Stimulated activated CD8-positive, alpha-beta memory T cell treated with anti-CD3 and anti-CD28 coated beads, Interleukin-15, amount 100 ng/mL, for 24 hours (primary cell): ENCODE measurements at places on chromosomes 6 and 20.

DNA sequence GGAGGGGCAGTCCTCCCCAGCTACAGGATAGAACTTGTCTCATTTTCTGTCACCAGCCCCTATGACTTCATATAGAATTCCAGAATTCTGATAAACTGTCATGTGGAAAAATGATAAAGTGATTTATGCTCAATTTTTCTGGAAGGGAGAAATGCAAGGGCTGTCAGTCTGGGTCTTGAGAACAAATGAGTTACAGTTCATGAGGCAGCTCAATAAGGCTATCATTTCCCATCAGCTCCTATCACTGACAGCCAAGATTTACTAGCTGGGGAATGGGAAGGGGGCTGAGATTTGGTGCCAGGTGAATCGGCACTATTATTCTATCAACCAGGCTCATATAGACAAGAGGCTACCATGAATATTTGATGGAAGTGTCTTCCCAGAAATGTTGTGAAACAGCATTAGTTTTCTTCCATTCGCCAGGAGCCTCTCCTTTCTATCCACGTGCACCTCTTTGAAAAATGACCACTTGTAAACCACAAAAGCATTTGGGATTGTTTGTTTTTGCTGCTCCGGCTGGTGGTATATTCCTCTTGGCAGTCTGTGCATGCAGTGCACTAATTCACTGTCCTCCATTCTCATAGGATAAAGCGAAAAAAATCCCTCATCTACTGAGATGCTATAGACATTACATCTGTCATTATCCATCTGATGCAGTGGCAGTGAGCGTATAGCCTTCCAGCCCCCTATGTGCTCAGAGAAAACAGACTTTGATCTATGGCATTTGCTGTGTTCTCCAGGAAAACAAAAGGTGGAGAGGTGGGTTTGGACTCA is 528.7 kb upstream of the RNF217 start:
- DNase-seq = no peak

- DNase-seq = no peak
Measured at GRCh38 chr6:100484474-100484873, 19.8 kb upstream of the SIM1 start.

DNA sequence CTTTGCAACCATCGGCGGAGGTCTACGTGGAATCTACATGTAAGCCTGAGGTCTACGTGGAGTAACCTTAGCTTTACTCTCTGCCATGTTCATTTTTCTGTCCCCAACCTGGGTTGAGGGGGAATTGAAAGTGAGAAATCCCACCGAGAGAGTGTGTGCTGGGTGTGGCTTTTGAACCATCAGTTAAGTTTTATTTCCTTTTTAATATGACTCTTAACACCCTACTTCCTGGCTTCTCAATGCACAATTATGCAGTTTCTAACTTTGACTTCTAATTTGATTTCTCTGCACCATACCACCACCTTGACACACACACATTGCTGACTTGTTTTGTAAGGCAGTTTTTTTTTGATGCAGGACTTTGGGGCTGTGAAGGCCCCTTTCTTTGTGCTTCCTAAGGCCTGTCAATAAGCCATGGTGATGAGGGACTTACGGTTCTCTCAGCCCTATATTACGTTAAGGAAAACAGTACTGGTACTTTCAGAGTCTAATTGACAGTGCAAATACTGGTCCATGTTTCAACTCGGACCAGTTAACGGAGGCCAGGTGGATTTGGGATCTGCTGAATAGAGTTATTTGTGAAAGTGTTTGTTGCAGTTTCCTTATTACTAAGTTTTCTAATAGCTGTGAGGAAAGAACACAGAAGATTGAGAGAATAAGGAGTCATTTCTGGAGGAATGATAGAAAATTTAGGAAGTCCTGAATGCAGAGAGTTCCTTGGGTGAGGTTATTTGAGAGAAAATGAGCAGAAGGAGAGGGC is 206.5 kb downstream of the JARID2 start:
- no peak for DNase-seq

DNA sequence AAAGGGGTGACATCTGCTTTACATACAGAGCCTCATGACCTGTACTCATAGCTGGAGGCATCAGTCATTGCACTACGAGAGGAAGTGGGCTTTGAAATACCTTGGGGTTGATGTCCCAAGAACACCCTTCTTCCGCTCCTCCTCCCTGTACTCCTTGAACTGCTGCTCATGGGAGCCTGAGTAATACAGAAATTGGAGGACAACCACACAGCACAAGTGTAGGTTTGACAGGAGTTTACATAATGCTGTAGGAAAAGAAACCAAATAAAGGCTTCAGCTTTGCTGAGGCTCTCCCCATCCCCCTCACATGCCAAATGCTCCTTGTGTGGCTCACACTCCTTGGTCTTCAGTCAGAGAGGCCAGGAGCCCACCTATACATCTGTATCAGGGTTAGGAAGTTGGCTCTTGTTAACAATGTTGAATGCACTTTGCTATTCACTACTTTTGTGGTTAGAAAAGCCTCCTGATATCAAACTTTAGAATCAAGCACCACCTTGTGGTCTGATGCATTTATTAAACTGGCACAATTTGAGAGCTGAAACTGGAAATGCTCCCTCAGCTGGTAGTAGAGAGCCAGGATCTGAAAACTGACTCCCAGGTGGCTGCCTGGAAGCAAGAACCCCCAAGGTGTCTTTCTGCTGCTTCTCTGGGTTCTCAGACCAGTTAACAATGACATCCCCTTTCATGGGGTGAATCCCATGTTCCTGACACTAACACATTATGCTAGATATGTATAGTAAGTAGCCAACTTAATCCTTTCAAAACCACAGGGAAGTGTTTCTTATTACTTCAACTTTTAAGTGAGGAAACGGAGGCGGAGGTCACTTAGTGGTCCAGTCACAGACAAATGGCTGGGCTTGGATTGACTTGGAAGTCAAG is 56.2 kb upstream of the EDN1 start:
- no peak for DNase-seq

DNA sequence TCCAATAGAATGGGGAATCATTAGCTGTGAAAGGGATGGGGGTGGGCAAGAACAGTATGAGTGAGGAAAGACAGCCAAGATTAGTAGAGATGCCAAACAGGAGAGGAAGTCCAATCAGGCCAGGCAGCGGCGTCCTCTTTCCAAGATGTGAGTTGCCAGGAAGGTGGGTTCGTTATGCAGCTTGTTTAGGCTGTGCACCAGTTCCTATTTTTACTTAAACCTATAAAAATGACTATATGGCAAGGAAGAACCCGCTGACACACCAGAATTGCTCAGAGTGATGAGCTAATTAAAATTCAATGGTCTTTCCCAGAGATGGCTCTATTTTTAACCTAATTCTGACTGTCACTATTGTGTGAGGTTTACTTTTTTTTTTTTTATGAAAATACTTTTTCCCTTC is 88.2 kb downstream of the SLC22A23 start:
- DNase-seq = no peak

GRCh38 chr6:11865680-11866300 is 87.2 kb upstream of the ADTRP start:
- no peak for DNase-seq

DNA sequence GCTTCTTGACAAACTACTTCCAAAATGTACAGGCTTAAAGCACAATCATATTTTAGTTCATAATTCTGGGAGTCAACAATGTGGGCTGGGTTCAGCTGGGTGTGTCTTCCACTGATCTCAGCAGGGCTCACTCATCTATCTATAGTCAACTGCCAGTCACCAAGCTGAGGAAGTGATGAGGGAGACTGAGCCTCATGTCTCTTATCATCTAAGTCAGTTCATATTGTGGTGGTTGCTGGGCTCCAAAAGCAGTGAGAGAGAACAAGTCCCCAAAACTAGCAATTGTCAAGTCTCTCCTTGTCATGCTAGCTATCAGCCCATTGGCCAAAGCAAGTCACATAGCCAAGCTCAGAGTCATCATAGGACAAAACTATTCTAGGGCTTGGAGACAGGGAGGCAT is 465.9 kb upstream of the ARID1B start:
- DNase-seq = no peak

DNA sequence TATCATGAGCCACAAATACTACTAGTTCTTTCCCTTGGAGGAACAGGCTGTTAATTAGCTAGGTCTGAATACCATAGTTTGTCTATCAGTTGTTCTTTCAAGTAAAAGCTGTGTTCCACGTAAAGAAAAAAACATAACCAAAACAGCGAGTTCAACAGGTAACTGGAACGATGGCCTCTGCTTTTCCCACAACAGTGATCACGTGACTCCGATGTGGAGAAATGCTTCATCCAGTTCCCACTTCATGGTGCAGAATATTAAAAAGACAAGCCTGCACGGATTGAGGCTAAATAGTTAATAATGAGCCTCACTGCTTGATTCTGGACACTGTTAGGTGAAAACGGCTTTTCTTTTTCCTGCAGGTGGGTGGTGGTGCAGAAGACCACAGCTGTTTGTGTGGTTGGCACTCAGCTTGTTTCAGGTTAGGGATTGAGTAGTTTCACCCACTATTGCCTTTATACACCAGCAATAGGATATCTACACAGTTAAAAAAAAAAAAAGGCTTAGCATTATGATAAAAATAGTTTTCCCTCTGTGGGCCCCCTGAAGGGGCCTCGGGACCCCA is 88.1 kb downstream of the DACT2 start:
- no peak for DNase-seq

DNA sequence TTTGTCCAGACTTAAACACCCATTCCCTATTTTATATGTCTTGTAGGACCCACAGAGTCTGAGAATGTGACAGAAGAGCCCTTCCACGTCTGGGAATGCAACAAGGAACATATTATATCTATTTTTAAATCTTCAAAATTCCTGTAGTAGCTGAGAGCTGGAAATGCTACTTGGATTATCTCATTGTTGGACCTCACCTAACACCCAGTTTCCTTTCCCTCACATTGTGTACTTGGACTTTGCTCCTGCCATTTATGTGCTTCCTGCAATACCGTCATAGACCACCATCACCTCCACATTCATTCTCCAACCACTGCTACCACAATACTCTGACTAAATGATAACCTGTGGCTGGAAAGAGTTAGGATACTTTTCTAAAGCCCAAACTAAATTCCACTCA is 335.4 kb downstream of the COL12A1 start:
- DNase-seq = no peak

GRCh38 chr6:45386501-45386900 is 8.8 kb upstream of the SUPT3H start:
- no peak for DNase-seq

DNA sequence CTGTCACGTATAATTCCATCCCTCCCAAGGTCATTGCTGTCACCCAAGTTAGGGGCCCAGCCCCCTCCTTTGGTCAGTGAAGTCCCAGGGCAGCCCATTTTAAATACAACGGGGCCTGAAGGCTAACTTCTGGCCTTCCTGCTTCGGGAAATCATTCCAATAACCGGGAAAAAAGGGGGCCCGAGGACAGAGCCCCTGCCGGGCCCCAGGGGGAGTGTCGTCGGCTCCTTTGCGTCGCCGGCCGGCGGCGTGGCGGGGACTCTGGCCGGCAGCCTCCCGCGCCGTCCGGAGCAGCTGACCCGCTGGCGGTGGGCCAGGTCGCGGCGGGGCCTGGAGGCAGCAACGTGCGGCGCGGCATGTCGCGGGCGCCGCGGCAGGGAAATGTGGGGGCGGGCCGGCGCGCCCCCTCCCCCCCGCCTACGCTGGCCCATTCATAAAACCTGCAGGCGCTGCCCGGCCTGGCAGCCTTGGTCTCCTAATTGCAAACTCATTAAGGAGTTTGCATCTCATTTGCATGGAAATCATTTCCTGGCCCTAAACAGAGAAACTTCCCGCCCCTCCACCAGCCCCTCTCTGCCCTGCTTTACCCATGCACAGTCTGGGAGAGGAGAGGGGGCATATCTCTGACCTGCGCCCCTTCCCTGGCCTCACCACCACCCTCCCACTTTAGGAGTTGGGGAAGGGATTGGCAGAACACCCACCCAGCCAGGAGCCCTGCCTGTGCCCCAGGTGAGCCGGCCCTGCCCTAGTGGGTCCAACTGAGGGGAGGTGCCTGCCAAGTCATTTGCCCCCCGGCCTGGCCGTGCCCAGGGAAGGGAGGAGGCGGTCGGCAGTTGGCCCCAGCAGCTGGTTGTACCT is 50.7 kb downstream of the MRPL14 start:
- no peak for DNase-seq

GRCh38 chr20:56843386-56843785 is 214.3 kb downstream of the TFAP2C start:
- DNase-seq = no peak

DNA sequence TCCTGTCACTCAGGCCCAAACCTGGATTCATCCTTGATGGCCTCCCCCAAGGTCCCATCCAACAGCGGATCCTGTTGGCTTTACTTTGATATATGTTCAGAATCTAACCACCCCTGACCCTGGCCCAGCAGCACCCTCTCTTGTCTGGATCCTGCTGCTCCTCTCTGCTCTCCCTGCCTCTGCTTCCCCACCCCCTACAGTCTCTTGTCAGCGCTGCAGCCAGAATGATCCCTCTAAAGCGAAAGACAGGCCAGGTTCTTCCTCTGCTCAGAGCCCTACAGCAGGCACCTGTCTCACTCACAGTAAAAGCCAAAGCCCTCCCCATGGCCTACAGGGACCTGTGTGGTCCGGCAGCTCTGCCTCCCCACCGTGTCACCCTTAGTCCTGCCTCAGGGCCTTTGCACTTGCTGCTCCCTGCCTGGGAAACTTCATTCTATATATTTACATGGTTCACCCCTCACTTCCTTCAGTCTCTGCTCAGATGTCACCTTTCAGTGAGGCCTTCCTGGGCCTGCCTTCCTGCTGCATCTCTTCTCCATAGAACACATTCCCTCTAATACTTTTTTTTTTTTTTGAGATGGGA is 37.4 kb upstream of the KCNB1 start:
- DNase-seq = no peak

DNA sequence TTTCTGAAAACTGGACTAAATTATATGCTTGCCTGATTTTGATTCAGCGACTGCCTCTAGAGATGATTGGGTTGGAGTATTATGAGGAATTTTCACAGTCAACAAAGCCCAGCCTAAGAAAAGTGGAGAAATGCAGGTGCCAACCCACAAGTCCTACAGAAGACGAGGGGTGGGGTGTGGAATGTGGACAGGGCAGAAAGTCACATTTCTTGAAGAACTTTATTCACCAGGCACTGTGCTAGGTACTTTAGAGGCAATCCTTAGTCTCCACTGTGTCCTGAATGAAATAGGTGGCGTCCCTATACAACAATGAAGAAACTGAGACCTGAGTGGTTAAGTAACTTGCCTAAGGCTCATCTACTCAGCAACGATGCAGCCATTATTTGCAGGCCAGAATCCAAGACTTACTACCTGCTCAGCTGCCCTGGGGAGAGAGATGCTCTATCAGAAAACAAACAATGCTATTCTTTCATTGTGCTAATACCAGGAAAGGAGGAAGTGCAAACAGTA is 106.3 kb downstream of the RNF144B start:
- DNase-seq = no peak

- no peak for DNase-seq
Measured at GRCh38 chr6:84731401-84731800, 33.0 kb downstream of the TBX18 start.
